H1 (cell line): ENCODE measurements at places on chromosomes 11 and 22. TPM values are rescaled to one million over a fixed set of nuclear protein-coding genes. Genes with fewer than 3 reads are reported as not detected.

Gene CELSR1
- 9.0 and 16.4 TPM in 2 replicates for polyA plus RNA-seq

Gene ALDH3B1
- 0.47 TPM in 2 replicates for polyA plus RNA-seq

Gene ACER3
- polyA plus RNA-seq, result 3.5 and 5.7 TPM in 2 replicates

Gene SCUBE1
- polyA plus RNA-seq, result 2.3 and 5.4 TPM in 2 replicates

Gene PNPLA5
- 3.9 and 5.2 TPM in 2 replicates for polyA plus RNA-seq

DNA sequence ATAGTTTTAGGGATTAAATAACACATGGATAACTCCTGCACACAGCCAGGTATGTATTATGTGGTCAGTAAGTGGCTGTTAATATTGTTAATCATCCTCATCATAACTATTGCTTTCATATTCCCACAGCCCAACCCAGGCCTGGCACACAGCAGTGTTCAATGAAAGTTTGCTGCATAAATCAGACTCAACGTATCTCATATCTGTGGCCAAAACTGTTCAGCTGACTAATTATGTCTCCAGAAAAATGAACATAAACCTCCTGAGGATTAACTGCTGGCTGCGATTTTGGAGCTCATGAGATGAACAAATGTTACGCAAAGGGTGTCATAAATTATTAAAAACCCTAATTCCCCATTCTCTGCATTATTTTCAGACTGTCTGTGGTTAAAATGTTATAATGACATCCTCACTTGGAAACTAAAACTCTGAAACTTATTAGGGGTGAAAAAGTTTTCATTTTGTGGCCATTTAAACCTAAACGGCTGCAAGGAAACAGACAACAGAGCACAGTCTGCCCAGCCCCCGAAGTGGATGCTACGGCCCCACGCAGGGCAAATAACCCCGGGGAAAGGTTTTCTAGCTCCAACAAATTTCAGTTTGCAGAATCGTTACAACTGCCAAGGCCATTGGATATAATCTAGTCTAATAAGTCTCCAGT, 17.3 kb downstream of the ABCC8 start:
- DNase-seq, result no peak

DNA sequence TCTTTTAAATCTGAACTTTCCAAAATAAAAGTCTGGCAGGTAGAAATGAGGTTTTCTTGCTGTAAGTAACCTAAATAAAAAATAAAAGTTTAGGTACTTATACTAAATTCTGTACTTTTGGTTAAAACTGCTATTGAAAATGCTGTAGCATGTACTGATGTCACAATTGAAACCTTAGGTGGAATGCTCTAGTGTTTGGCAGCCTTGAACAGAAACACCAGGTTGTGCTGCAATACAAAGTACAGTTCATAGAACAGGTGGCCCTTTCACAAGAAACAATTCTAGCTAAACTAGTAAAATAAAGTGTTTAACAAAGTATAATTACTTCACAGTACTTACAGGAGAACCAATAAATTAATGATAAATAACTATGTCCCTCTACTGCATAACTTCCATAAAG, 25.1 kb downstream of the NPAT start:
- no peak for DNase-seq

DNA sequence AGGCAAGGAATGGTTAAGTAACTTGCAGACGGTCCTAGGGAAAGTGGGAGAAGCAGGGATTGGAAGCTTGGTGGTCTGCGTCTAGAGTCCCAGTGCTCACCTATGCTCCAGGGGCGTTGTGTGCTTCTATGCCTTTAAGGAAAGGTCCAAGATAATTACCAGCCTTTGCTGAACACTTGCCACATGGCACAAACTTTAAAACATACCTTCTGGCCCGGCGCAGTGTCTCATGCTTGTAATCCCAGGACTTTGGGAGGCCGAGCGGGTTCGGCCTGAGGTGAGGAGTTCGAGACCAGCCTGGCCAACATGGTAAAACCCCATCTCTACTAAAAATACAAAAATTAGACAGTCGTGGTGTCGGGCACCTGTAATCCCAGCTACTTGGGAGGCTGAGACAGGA, 2.3 kb downstream of the POLDIP3 start:
- no peak for DNase-seq

DNA sequence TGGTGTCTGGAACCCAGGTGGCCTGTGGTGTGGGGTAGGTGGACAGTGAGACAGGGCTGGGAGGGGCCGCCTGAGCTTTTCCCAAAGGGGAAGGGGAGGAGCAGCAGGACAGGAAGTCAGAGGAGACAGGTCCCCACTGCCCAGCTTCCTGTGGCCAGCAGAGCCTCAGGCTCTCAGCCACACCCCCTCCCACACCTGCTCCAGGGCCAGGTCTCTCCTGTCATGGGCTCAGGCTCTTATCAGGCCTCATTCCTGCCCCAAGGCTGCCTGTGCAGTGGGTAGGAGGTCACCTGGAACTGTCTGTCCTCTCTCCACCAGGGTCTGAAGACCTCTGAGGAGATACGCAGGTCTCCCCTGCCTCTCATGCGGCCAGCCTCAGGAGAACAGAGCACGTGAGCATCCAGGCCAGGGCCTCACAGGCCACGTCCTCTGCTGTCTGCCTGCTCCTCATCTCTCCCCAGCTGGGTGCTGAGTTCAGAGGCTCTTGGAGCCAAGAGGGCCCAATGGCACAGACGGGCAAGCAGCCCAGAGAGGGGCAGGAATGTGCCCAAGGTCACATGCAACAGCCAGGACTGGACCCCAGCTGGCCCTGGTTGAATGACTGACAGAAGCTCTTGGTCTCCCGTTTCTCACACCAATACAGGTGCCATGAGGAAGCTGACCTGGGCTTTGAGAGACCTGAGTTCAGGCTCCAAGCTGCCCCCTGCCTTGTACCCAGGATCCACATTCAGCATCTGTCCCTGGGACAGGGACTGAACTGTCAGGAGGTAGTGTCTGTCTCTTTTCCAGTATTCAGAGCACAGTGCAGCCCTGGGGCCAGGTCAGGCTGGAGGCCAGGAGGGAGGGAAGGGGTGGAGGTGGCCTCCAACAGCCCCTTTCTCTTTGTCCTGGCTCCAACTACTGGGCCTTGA, 16.7 kb downstream of the STARD10 start:
- DNase-seq, result no peak

- DNase-seq, result no peak
Observed at GRCh38 chr22:19292458-19293230, 1.1 kb upstream of the CLTCL1 start.

GRCh38 chr11:10674911-10675440, 18.6 kb downstream of the IRAG1 start:
- DNase-seq, result no peak

GRCh38 chr11:134725716-134726639, 313.9 kb upstream of the B3GAT1 start:
- DNase-seq, result no peak

DNA sequence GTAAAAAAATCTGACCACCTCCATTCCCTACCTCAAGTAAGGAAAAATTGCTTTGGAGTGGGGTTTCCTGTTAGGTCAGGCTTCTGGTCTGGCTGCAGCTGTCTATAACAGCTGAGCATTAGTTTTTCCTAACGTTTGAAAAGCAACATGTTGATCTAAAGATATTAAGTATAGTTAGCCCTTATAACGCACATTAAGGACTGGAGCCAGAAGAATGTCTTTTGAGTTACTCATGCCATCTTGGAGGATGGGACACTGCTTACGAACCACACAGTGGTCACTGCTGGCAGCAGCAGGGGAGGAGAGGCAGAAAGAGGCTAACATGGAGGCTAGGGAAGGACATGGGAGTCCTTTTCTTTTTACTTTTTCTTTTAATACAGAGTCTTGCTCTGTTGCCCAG, 44.1 kb upstream of the GDPD4 start:
- no peak for DNase-seq

GRCh38 chr11:107856981-107857517, 1.5 kb downstream of the SLC35F2 start:
- no peak for DNase-seq

DNA sequence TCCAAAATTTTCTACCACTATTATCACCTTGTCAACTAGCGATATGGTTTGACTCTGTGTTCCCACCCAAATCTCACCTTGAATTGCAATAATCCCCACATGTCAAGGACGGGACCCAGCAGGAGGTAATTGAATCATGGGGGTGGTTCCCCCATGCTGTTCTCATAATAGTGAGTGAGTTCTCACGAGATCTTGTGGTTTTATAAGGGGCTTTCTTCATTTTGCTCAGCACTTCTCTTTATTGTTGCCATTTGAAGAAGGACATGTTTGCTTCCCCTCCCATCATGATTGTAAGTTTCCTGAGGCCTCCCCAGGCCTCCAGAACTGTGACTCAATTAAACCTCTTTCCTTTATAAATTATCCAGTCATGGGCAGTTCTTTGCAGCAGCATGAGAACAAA, 73.5 kb upstream of the ZC3H12C start:
- no peak for DNase-seq
